ENCODE measurements at places on chromosomes 3 and 15.

DNA sequence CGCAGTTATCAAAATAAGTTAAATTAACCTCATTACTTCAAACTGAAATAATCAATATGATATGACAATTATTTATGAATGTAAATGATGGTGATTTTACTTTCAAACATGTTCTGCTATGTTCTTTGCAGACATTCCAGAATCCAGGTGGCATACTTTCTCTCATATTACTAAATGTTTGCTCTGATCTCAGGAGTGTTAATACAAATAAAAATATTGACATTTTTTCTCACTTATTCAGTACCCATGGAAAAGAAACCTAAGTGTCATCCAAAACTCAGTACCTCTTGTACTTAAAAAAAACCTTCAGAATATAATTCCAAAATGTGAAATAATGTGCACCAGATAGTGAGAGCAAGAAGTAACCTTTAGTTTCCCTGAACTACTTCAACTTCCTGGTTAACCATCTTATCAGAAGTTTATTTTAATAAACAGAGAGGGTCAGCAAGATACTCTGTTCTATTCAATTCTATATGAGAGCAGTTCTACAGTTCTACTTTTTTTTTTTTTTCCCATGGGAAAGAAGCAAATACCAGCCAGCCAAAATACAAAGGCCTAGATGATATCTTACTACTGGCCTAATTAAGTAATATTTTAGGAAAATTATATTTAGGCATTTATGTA, 494.1 kb downstream of the MECOM start:
- DNase-seq = no peak

DNA sequence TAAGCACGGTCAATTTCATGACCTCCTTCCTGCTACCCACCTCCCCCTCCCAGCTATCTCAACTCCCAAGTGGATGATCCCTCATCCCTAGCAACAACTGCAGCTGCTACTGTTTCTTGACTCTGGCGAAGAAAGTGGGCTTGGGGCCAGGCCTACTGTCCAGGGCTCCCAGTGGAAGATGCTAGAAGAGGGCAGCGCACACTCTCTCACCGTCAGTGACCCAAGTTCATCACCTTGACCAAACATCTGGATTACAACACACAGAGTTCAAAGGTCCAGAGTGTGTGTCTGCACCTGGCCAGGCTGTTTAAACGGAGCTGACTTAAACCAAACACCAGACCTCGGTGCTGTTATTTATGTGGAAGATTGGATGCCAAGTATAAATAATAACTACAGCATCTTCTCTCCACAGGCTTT, 385.6 kb downstream of the SHQ1 start:
- DNase-seq = no peak

- DNase-seq = no peak
Measured at GRCh38 chr3:18558507-18558906, 133.4 kb upstream of the SATB1 start.

- DNase-seq = no peak
Measured at GRCh38 chr15:33612721-33613304, 302.0 kb downstream of the RYR3 start.

DNA sequence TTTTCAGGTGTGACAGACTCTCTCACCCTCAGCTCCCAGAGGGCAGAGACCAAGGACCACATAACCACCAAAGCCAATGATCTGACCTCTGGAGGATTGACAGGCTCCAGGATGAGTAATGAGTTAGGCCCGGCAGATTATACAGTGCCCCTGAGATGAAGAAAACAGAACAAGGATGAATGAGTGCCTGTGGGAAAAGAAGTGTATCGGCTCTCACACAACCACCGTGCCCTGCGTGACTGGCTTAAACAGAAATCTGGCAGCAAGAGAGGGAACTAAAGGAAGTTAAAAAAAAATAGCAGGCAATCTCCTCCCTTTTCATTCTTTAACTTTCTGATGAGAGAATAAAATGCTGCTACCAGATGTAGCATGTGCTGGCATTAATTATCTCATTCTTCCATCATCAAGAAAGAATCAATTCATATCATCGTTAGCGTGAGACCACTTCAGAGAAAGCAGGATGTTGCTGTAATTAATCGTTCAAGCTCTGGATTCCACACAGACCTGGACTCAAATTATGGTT, 227.5 kb upstream of the COL8A1 start:
- no peak for DNase-seq

DNA sequence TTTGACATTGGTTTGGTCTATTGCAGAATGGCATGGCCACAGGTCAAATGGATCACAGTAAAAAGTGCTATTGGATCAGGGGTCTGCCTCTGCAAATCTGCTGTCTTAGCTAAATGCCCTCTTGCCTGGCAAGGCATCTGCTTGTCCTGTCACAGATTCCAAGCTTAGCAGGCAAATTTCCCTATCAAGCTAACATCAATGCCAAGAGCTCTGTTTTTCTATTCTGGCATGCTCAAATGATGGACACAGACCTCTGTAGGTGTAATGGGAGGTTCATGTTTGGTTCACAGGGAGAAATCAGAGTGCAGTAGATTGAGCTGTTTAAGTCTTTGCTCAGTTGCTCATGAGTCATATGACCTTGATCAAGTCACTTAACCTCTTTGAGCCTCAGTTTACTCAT, 54.8 kb upstream of the CPB1 start:
- DNase-seq = no peak

DNA sequence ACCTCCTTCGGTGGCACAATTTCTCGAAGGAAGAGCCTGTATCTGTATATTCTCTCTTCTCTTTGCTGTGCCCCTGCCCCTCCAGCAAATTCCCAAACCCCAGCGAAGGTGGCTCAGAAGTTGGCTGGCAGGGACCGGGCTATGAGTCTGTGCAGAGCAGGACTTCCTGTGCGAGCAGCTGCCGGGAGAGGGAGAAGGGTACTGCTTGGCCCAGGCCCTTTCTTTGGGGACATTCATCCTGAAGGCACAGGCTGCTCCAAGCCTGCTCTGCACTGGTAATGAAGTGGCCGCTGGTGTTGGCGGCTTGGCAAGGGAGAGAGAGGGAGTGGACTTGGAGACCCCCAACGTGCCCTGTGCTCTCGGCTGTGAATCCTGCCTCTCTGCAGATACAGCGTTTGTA, 1.5 kb downstream of the SLC6A11 start:
- DNase-seq = no peak

DNA sequence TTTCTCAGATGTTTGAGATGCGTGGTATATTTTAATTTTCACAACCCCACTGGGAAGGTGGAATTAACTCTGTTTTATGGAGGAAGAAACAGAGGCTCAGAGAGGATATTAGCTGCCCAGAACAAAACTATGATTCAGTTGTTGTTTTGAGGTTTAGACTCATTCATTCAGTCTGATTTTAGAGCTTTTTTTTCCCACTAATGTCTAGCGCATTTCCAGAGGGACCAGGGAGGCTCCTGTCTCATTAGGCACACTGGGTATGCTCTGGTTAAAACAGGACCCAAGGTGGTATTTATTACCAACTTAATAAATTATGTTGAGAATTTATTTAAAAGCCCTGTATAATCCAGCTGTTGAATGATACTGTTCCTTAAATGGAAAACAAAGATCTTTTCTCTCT, 272.0 kb upstream of the RGMA start:
- no peak for DNase-seq

DNA sequence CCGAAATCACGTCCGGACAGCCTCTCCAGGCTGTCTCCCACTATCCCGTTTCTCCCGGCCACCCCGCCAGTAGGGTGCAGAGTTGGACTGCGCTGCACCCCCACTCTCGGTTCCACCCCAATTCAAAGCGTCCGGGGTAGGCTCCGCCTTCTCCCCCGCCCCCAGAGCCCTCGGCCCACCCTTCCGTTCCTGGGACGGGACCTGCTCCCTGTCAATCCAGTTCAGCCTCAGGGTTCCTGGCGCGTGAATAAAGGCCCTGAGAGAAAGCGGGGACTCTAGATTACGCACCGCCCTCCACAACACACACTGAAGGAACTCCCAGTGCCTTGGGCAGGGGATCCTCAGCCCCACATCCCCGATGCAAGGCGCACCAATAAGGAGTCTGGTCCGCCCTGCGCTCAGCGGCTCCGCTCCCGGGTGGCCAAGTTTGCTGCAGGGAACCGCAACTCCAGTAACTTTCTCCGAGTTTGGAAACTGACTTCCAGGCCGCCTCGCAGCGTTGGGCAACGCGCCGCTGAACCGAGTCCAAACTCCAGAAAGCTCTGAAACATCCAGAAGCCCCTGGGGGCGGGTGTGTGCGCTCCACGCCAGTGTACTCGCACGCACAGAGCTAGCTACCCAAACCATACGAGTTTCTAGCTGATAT, 1.9 kb downstream of the ADAMTS9 start:
- DNase-seq = peak; percentile 97

GRCh38 chr15:80041494-80042253, 17.8 kb upstream of the ZFAND6 start:
- no peak for DNase-seq

GRCh38 chr15:51842852-51843737, 13.6 kb downstream of the TMOD3 start:
- DNase-seq = no peak

Measured in left forelimb (tissue), 1 donor.